ENCODE measurements at places on chromosomes 7 and 10.

DNA sequence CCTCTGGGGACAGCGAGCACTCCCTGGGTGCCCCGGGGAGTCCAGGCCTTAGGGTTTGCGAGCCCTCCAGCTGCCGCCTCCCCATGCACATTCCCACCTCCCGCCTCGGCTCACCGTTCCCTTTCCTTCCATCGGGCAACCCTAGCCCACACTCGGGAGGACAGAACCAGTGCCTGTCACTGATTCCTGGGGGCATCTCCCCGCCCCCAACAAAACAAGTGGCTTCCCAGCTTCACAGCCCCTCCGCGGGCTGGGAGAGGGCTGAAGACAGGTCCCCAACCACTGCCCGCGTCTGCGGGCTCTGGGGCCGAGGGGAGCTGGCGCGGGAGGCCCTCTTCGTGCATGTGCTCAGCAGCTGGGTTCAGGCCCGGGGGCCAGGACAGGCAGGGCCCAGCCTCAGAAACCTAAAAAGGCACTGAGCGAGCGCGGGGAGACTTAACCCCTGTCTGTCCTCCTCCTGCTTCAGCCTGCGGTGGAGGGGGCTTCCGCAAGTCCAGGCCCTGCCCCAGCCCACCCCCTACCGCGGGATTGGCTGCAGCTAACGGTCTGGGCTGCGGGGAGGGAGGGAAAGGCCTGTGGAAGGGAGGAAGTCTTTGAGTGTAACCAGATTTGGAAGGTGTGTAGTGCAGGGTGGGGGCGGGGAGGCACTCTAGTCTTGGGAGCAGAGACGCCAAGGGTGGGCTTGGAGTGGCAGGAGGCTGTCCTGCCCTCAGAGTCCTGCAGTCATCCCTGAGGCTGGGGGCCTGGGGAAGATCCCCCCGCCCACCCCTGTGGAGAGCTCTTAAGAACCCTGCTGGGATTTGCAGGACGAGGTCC lies 1.2 kb downstream of the FLNC start:
- DNase-seq: no peak

GRCh38 chr7:7862393-7862792 lies 106.2 kb upstream of the GLCCI1 start:
- DNase-seq: no peak

DNA sequence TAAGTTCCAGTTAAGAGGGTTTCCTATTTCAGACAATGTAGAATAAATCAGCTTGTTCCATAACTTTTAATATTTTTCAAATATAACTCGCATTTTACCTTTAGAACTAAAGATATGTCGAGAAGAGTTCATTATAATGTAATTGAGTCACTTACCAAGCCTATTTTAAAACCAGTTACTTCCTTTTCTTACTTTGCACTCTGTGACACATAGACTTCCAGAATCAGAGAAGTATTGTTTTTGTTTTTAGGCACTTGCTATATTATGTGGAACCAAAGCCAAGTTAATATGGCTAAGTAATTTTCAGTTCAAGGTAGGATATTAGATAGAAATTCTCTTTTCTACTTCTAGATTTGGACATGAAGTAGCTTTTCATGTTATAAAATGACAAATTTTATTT lies 182.7 kb upstream of the PRPS1L1 start:
- DNase-seq: no peak

DNA sequence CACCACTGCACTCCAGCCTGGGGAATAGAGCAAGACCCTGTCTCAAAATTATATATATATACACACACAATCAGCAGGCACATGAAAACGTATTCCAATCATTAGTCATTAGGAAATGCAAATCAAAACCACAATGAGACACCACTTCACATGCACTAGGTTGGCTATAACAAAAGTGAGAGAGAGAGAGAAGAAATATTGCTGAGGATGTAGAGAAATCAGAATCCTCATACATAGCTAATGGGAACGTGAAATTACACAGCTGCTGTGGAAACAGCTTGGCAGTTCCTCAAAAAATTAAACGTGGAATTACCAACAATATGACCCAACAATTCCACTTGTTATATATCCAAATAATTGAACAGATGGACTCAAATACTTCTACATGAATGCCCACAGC lies 43.3 kb upstream of the CNNM1 start:
- DNase-seq: no peak

DNA sequence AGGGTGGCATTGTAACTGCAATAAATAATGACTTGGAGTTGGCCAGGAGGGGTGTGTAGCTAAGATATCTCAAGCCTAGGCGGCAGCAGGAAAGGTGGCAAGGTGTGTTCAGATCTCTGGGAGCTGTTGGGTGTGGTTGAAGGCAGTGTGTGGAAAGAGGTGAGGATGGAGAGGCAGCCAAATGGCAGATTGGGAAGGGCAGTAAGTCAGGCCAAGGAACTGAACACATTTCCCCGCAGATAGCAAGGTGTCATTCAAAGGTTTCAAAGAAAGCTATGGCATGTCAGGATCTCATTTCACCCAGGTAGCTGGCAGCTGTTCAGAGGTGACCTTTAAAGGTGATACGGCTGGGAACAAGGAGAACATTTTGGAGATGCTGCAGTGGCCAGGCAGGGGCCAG lies 586.0 kb upstream of the MGMT start:
- no peak for DNase-seq

- no peak for DNase-seq
Observed at GRCh38 chr10:57830877-57831560, 436.7 kb downstream of the IPMK start.

GRCh38 chr7:2104716-2105115 lies 128.0 kb downstream of the MAD1L1 start:
- DNase-seq: no peak

- no peak for DNase-seq
Observed at GRCh38 chr10:108901781-108902618, 1021.3 kb downstream of the XPNPEP1 start.

DNA sequence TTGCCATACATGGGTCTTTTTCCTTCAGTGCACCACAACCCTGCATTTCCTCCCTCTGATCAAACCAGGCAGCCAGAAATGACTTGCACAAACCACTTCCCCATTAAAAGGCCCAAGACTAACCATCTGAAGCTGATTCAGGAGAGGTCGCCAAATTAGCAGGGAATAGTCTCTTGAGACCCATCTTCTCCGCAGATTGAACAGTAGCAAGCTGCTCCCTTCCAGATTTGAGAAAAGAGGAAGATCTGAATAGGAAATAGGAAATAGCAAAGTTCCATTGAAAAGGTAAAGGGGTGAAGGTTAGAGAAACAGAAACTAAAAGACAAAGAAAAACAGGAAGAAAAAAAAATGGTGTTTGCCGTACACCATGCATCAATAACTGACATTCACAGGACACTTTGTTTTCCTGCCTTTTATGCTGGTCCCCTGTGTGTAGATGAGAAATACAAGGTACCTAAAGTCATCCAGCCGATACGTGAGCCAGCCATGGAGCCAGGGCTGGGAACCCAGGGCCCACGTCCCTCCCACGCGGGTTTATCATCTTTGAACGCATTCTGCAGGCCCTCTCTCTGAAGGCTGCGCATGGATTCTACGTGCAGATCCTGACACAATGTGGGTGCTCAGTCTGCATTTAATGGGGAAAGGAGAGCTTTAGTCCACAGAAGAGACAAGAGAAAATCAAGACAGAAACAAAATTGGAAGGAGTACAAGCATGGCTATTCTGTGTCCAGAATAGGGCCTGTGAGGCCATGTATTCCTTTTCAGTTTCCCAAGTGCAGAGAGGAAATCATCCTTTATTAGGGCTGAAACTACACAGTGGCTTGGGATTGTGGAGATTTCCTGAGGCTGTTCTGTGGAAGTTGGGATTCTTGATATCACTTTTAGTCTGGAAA lies 268.4 kb upstream of the NPVF start:
- no peak for DNase-seq

- no peak for DNase-seq
Observed at GRCh38 chr7:47529405-47529804, 52.5 kb downstream of the TNS3 start.

- no peak for DNase-seq
Observed at GRCh38 chr10:78706726-78707540, 361.8 kb upstream of the ZMIZ1 start.

GRCh38 chr10:60375293-60376004 lies 14.2 kb downstream of the ANK3 start:
- DNase-seq: no peak

GRCh38 chr7:50418526-50419290 lies 31.4 kb downstream of the FIGNL1 start:
- DNase-seq: no peak

DNA sequence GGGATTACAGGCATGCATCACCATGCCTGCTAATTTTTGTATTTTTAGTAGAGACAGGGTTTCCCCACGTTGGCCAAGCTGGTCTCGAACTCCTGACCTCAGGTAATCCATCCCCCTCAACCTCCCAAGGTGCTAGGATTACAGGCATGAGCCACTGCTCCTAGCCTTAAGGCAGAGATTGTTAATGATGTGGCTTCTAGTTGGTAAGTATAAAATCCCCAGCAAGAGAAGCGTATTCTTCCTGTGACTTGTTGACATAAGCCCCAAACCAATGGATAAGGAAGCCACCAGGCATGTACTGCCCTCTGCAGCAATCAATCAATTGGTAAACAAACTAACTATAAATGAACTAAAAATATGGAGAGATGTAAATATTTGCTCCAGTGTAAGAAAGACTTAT lies 41.2 kb downstream of the REEP3 start:
- DNase-seq: no peak

DNA sequence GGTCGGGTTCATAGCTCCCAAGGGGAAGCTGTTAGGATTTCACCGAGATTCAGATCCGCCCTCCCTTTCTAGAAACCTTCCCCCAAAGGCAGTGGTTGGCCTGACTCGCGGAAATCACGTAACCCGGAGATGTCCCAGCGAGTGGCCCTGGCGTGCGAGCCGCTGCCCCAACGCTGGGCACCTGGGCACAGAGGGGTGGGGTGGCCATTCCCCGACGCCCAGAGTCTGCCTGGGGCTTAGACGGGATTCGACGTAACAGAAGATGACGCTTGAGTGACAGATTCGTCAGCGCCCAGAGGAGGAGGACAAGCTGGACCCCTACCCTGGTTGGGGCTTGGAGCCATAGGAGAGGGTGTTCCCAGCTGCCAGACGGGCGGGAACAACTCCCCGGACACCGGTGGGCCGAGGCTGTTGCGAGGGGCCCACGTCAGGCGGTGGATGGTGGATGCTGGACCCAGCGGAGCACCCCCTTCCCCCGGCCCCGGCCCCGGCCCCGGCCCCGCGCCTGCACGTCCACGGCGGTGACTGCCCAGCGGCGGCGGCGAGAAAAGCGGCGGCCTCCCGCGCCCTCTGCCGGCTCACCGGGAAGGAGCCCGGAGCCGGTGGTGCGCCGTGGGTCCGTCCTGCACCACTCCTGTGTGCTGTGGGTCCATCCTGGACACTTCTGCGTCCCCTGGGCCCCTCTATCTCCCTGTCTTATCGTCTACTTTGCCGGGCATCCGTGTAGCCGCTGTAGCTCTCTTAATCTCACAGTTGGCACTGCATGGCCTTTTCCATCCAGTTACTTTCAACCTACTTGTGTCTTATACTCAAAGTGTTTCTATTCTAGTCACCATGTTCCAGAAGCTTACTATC lies 35.4 kb upstream of the KNDC1 start:
- DNase-seq: no peak

GRCh38 chr10:14414901-14415300 lies 84.2 kb upstream of the FRMD4A start:
- DNase-seq: no peak

GRCh38 chr10:80133206-80133605 lies 676 bp downstream of the PLAC9 start:
- DNase-seq: no peak

DNA sequence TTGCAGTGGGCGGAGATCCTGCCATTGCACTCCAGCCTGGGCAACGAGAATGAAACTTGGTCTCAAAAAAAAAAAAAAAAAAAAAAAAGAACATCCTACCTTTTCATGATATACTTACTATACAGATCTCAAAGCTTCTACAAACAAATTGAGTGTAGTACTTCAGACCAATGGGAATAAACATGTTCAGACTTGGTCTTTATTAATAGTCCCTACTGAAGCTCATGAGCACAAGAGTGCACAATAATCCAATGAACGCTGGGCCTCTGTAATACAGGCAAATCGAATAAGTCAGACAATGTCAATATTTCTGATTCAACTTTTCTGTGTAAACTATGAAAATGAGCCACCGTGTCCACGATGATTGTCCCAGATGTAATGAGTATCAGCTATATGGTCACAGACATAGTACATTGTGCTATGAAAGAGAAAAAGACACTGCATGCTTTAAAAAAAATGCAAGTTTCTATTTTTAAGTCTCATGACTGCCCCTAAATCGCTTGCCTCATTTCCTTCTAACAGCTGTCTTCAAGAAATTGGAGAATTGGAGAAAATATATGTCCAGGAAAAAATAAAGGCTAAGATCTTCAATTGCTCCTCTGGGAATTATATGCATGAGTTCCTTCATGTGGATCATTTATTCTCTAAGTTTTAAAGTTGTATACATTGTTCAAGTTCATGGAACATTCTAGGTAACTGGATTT lies 64.0 kb upstream of the CTTNBP2 start:
- DNase-seq: no peak

DNA sequence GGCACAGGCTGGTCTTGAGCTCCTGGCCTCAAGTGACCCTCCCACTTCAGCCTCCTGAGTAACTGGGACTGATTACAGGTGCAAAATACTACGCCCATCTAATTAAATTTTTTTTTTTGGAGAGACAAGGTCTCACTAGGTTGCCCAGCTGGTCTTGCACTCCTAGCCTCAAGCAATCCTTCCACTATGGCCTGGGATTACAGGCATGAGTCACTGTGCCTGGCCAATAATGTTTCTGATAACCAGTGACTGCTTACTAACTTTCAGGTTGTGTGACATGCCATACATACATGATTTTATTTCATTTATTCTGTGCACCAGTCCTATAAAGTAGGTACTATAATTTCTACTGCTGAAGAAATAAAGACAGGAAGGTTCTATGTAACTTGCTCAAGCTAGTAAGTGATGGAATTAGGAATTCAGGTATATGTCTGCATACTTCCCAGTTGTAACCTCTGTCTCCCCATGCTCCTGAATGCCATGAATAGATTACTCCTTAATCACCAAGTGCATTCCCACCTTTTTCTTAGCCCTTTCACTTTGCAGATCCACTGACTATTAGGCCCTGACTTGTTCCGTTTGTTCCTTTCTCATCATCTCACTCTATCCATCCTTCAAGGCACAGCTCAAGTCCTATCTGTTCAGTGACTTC lies 28.1 kb downstream of the MCU start:
- no peak for DNase-seq

- DNase-seq: no peak
Observed at GRCh38 chr10:26372513-26373354, 65.4 kb upstream of the APBB1IP start.

DNA sequence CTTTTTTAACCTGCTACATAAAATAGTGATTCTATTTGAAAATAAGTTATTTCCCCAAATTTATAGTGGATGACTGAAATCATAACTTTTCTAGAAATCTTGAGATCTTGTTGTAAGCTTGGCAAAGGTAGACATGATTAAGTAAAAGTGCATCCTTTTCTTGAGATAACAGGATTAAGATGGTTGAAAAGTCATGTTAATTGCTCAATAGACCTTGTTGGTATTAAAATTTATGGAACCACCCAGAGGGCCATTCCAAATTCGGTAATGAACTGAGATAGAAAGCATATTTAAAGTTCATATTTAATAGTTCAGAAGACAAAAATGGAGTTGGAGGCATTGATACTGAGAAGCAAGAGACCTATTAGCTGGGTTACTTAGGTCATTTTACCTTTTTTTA lies 139.1 kb downstream of the BICC1 start:
- no peak for DNase-seq
